Activated CD4-positive, CD25-positive, alpha-beta regulatory T cell treated with anti-CD3 and anti-CD28 coated beads, Interleukin-2, amount 50 U/mL, for 16 hours (primary cell): ENCODE measurements at places on chromosomes 4 and X.

DNA sequence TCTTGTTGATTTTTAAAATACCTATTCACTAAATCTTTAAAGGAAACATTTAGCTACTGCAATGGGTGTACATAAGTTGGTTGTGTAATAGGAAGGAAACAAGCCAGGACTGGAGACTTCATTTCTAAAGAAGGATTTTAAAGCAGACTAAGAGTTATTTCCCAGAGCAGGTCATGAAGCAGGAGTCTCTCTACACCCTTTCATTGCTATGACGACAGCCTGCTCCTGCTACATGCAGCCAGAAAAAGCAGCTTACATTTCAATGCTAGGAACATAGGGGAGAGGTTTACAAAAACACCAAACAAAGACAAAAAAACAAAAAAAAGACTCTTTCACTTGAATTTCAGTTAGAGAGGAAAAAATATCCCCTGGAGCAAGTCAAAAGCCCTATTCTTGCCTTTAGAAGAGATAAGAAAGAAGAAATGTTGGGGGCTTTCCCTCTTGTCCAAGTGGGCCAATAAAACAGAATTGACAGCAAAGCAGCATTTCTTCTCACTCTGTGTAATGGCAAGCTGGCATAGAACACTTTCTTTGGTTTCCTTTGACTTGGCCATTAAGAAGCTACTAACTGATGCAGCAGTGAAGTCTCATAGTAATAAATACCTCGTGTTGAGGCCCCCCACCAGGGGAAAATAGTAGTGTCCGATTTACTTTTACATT, 3.4 kb downstream of the SPARCL1 start:
- DNase-seq: no peak

DNA sequence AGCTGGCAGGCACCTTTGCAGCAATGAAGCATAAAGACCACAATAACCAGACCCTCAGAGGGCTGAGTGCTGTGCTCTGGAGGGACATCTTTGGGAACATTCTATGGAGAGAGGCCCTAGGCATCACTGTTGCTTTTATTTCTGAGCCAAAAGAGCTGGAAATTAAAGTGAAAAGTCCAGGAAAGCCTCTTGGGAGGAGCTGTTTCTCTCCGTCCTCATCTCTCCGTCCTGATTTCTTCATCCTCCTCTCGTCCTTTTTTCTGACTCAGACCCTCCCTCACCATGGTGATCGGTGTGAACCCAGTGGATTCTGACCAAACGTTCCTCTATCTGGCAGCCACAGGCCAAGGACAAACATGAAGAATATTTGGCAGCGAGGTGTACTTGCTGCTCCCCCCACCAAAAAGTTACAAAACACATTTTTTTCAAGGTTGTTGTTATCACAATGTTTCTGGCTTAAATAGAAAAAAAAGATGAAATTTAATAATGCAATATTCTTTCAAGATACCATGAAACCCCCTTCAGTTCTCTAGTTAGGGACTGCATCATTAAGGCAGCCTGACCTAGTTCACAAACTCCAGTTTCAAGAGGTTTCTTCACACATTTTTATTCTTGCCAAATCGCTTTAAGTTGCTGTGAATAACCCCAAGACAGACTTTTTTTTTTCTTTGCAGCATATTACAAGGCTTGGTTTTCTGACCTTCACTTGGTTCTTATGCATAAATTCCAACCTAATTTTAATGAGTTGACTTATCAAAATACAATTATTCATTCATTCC, 80.2 kb downstream of the SCD5 start:
- DNase-seq: no peak

DNA sequence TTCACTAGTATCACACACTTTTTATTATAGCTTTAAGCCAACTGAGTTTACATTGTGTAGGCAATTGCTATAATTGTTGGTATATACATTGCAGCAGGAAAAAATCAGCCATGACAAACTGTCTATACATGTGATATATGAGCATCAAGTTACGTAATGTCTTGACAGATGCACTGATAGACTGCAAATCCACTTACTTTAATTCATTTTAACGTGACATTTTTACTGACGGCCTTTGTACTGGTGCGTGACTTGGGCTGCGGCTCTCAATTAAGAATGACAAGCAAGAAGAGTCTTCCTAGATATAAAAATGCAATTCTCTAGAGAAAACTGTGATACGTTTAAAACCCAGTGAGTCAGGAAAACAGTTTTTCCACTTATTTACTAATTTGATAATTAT, 143.8 kb downstream of the ACTRT1 start:
- DNase-seq: no peak

GRCh38 chrX:2301901-2302300, 198.9 kb downstream of the DHRSX start:
- DNase-seq: no peak

DNA sequence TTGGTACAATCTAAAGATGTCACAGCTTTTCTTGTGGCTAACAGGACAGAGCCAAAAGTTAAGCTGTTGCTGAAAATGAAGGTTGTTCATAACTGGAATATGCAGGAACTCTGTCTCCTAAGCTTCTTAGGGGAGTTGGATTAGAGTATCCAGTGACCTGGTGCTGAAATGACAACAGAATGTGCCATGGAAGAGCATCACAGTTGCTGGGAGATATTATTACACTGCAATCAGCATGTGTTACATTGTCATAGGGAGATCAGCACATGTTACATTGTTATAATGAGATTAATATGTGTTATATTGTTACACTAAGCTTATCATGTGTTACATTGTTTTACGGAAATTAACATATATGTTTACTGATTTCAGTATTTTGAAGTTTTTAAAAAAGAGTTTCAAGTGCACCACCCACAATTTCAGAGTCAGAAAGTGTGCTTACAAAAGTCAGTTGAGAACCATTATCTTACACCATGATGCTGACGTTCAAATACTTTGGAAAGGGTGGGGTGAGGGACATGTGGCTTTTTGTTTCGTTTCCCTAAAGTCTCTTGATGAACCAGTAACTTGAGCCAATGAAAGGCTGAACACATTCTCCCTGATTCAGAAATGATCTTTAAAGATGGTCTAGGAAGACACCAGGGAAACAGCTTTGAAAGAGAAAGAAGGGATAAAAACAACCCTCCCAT, 113.4 kb downstream of the DRD5 start:
- DNase-seq: no peak

DNA sequence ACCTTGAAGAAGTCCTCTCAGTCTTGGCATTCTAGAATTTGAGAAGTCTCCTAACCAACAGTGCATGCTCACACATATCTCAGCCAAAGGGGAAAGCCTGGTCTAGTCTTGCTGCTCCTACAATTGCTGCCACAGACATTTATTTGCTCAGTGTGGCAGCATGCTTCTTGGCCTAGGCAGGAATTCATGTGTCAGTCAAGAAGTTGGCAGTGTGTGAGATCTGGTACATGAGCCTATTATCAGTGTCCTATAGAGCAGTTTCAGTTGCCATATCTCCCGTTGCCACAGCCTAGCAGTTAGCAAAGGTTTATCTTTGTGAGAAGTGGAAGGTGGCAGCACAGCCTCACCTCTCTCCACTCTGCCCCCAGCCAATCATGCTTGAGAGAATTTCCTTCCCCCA, 176.9 kb upstream of the ARHGEF9 start:
- DNase-seq: no peak
